ENCODE measurements at places on chromosomes 4 and X.

- DNase-seq, result no peak
Observed at GRCh38 chrX:150849486-150849885, 49.0 kb downstream of the CD99L2 start.

DNA sequence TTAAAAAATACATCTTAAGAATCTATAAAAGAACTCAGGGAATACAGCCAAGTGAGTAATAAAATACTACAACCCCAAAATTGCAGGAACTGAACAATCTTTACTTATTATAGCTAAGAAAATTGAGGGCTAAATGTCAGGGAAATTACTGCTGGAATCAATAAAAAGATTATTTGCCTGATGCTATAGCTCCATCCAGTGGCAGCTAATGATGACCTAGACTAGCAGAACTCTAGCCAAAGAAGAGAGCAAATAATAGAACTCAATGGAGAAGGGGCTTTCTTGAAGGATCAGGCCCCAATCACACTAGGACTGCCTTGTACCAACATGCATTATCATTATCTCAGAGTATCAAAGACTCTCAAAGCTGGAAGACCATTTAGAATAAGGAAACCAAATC is 85.0 kb upstream of the FAM241A start:
- DNase-seq, result no peak

GRCh38 chr4:15992167-15992485 is 29.2 kb upstream of the FGFBP2 start:
- DNase-seq, result no peak

GRCh38 chr4:2361366-2362265 is 56.8 kb downstream of the ZFYVE28 start:
- DNase-seq, result no peak

- DNase-seq, result no peak
Observed at GRCh38 chr4:53538756-53539155, 52.5 kb downstream of the LNX1 start.

- no peak for DNase-seq
Observed at GRCh38 chr4:145044341-145044740, 53.7 kb downstream of the ANAPC10 start.
